ENCODE measurements at places on chromosomes 5 and 9.
A peak's percentile ranks its signal among the peaks of the same experiment; 100 is the strongest.

- DNase-seq: no peak
These were observed 56.3 kb downstream of the GDA start for GRCh38 chr9:72205513-72205912.

DNA sequence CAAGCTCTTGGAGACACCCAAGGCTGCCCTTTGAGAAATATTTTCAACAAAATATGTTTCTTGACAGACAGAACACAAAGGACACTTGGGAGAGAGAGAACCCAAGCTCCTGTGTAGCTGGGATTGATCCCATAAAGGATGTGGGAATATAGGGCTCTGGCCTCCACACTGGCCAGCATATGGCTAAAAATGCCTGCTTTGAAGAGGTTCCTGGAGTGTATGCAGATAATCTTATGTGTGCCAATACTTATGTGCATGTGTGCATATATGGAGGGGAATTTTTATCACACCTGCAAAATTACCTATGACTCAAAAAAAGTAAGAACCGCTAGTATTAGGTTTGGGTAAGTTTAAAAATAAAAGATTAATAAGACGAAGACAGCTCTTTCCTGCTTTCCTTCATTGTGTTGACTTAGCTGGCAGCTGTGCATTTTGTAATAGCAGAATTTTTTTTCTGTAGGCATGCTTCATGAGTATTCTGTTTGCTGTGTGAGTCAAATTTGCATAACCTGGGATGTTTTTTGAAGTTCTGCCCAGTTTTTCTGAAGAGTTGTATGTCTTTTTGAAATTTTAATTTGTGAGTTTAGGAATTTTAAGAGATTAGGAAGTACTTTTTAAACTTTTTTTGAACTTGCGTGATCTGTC, 42.6 kb downstream of the HACD4 start:
- no peak for DNase-seq

GRCh38 chr5:11105696-11106095, 344.7 kb upstream of the DAP start:
- DNase-seq: no peak

GRCh38 chr5:156920042-156920860, 42.8 kb downstream of the TIMD4 start:
- DNase-seq: no peak

- DNase-seq: no peak
These were observed 58.1 kb downstream of the NNT start for GRCh38 chr5:43661102-43661501.

GRCh38 chr9:93059011-93059714, 662 bp downstream of the SUSD3 start:
- no peak for DNase-seq

- DNase-seq: no peak
These were observed 123.9 kb downstream of the UNC13B start for GRCh38 chr9:35285731-35286130.

DNA sequence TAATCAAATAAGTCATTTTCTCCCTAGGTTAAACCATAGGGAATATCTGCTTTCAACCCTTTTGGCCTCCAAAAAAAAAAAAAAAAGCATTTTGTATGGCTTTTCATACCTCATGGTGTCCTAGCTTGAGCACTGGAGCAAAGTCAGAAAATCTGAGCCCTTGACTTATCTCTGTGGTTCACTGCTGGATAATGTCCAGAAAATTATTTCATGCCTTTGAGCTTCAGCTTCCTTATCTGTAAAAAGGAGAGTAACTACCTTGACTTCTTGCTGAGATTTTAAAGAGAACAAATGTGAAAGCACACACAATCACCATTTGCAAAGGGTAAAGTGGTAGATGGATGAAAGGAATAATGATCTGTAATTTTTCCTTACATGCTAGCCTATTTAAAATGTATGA, 165.9 kb downstream of the ALDH1A1 start:
- no peak for DNase-seq

DNA sequence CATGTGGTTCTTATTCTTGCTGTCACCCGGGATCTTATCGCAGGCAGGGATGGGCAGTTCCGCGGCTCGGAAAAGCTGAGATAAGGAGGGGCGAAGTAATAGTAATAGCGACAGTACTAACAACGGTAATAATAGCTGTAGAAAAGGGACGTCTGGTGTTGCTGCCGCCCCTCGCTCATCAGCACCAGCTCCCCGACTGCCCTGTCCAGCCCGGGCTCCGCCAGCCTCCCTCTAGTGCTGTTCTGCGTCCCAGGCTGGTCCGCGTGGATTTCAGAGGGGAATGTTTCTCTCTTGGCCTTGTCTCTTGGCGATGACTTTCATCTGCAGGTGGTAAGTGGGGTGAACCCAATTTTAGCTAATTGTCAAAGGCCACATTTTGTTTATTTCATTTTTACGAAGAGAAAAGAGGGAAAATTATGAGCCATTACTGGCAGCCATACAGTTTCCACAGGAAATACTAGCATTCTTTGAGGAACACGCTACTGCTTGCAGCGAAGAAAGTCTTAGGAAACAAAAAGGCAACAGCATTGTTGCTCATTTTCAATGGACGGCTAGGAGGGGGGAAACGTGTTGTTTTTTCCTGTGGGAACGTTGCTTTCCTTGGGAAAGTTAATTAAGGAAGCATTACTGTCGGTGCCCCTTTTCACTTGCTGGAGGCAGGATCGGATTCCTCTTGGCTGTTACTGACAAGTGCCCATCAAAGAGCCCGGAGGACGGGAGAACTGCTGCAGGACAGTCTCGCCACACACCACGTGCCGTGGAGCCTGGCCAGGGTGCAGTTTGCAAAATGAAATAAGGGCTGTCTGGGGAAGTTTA, 762 bp downstream of the SNCAIP start:
- DNase-seq: no peak

DNA sequence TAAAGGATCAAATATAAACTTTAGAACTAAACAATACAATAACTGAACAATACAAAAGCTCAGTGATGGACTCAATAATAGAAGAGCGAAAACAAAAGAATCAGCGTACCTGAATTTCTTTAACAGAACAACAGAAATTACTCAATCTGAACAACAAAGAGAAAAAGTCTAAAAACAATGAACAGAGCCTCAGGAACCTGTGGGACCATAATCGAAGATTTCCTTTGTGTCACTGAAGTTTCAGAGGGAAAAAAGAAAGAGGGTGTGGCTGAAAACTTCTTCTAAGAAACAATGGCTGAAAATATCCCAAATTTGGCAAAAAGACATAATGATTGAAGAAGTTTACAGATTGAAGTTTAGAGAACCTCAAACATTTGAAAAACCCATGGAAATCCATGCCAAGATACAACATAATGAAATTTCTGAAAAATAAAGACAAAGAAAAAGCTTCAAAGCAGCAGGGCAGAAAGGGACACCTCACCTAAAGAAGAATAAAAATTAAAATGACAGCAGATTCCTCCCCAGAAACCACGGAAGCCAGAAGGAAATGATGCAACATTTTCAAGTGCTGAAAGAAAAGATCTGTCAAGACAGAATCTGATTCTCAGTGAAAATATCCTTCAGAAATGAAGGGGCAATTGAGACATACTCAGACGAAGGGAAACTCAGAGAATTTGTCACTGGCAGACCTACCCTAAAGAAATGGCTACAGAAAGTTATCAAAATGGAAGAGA, 288.8 kb downstream of the ARL15 start:
- no peak for DNase-seq

GRCh38 chr5:124795829-124796228, 49.4 kb upstream of the ZNF608 start:
- no peak for DNase-seq

GRCh38 chr9:27227192-27227591, 69.8 kb downstream of the EQTN start:
- no peak for DNase-seq

DNA sequence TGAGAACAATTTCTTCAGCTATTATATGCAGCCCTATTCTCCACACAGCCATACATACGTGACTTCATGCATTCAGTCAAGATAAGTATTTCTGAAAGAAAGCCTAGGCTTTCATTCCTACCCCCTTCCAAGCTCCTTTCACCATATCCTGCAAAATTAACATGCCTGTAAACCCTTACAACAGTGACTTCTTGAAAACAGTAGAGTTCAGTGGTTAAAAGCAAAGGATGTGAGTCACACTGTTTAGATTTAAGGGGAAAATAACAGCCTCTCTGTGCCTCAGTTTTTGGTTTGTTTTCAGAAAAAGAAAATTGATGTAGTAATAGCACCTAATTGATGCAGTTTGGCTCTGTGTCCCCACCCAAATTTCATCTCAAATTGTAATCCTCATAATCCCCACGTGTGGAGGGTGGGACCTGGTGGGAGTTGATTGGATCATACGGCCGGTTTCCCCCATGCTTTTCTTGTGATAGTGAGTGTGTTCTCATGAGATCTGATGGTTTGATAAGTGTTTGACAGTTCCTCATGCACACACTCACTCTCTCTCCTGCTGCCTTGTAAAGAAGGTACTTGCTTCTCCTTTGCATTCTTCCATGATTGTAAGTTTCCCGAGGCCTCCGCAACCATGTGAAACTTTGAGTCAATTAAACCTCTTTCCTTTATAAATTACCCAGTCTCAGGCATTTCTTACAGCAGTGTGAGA, 264.8 kb downstream of the CETN3 start:
- no peak for DNase-seq

DNA sequence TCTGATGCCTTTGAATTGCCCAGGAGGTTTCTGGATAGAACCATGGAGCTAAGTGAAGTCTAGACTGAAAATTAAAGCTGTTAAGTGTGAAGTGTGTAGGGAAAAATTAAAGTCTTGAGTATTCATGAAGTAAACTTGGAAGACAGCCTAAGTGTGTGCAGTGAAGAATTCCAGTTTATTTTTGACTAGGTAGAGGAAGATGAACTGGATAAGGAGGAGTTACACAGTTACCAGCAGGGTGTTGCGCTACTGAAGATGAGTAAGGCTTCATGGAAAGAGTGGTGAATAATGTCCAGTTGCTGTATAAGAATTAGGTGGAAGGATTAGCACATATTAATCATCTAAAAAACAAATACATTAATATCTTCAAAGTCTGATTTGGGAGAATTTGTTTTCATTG, 5.7 kb upstream of the CHD1 start:
- DNase-seq: no peak

- DNase-seq: peak; percentile 84
These were observed 48.9 kb downstream of the CXXC5 start for GRCh38 chr5:139696894-139697658.

DNA sequence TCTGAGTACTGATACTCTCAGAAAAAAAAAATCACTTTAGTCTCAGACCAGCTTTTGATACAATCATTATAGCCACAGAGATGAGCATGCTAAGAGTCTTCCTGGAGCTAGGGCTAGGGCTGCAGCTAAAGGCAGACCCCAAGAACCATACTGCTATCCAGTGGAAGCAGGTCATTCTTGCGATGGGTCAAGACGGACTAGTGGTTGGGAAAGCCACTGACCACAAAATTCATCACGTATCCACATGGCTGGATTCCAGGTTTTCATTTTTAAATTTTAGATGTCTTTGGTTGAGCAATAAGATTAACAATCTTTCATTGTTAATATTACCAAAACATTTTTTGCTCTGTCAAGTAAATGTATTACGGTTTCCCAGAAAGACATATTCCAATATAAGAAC, 598.1 kb downstream of the DNAH5 start:
- no peak for DNase-seq

DNA sequence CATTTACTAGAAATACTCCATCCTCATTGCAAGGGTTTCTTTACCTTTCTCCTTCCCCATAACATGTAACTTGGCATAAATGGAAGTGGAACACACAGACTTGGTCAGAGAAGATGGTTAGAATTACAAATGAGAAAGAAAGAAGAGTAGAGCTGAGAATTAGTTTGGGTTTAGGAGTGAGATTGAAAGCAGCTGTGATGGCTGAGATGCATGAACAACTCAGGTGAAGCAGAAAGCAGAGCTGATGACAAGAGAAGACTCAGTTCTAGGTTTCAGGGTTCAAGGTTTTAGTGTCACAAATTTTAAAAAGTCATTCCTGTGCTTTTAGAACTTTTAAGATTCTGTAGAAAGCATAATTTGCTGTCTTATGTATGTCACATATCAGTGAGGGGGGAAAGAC, 54.0 kb downstream of the TMEM161B start:
- no peak for DNase-seq

- DNase-seq: no peak
These were observed 55.0 kb downstream of the DCP2 start for GRCh38 chr5:113031557-113031956.

- DNase-seq: no peak
These were observed 53.1 kb downstream of the TLE1 start for GRCh38 chr9:81636255-81636599.

DNA sequence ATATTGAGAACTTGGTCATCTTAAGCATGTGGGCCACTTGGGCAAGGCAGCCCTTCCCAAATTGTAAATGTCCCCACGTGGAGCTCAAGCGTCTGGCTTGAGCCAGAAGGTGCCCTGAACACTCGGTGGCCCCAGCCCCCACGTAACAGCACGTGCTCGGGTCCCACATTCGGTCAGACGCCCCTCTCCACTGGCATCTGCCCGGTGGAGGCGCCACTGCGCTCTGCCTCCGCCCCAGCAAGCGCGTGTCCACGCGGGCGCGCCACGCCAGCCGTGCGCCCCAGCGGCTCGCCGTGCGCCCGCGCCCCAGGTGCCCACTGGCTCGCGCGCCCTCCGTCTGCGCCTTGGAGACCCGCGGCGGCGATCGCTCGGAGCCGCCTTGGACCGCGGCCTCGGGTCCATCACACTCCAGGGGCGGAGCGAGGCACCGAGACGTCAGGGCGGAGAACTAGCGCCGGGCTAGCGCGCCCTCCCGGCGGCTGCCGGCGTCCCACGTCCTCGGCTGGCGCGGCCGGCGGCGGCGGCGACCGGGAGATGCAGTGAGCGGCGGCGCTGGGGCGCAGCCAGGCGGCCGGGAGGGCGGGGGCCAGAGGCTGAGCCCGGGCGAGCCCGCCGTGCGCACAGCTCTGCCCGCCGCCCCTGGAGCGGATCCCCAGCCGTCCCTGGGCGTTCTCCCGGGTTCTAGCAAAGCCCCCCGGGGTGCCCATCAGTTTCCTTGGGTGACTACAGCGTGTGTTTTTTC, at the start of gene PALM2AKAP2:
Gene PALM2AKAP2 (plus strand): TSS at position 488 of the 742 bp plus-strand sequence. CDS start 291 bp downstream, outside the sequence.
- DNase-seq: no peak

DNA sequence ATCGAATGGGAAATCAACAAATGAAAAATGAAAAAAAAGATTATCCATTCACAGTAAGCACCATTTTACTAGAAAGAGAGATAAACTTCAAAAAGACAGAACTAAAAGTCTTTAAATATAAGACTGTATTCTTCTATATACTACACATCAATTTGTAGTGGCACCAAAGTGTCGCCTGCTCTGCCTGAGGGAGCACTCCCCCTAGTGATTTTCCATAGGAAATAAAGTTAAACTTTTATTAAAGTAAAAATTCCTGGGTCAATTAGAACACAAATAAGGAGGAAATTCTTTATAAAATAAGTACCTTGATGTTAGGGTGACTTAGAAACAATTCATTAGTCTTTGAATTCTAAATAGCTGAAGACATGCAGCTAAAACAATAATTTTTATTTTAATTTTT, 9.7 kb downstream of the RAD1 start:
- no peak for DNase-seq

- no peak for DNase-seq
These were observed 87.1 kb upstream of the PPP1R26 start for GRCh38 chr9:135392511-135392910.
